NCI-H1105 (cell line): ENCODE measurements at places on chromosomes 7 and 10.

- no peak for DNase-seq
Observed at GRCh38 chr10:130242513-130242912, 106.3 kb downstream of the GLRX3 start.

GRCh38 chr7:99997545-99998137, 17.8 kb upstream of the ZKSCAN1 start:
- no peak for DNase-seq

DNA sequence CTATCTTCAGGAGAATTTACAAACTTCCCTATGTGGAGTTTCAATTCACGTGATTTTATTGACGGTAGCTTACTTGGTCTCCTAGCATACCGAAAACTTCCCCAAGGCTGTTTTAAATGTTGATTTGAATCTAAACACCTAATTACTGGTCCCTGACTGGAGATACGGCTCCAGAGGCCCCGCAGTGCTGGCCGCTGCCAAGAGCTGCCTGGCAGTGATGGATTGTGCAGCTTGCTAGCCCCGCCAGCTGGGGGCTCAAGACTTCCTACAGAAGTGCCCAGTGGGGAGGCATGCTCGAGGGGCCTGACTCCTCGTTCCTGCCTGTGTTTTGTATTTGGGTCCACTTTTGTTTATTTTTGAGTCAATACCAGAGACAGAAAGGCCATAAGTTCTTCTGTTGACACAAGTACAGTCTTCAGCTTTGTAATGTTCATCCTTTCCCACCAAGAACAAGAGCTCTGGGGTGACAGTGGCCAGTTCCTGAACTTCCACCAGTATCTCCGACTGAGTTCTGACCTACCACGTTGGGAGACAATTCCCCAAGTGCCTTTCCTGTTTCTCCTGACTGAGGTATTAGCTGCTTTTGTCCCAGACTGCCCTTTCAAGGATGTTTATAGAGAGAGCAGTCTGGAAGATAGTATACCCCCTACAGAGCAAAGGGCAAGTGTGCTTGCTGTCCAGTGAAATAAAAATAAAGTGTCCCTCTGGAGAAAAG, 80.7 kb upstream of the CXCL12 start:
- DNase-seq = no peak

DNA sequence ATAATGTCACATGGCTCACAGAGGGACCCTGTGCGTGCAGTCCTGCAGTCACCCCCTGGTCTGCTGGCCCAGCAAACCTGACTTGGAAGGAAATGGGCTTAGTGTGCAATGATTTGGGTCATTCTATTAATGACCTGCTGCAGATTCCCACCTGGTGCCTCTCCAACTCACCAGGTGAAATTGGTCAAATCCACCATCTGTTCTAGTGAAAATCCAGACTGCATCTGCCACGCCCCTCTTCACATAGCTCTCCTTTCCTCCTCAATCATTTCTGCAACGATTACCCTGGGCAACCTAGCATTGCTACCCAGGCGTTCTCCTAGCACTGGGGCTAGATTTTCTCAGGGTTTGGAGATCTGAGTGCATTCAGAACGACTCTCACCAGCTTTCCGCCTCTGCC, 29.4 kb downstream of the SRRM3 start:
- DNase-seq = no peak

DNA sequence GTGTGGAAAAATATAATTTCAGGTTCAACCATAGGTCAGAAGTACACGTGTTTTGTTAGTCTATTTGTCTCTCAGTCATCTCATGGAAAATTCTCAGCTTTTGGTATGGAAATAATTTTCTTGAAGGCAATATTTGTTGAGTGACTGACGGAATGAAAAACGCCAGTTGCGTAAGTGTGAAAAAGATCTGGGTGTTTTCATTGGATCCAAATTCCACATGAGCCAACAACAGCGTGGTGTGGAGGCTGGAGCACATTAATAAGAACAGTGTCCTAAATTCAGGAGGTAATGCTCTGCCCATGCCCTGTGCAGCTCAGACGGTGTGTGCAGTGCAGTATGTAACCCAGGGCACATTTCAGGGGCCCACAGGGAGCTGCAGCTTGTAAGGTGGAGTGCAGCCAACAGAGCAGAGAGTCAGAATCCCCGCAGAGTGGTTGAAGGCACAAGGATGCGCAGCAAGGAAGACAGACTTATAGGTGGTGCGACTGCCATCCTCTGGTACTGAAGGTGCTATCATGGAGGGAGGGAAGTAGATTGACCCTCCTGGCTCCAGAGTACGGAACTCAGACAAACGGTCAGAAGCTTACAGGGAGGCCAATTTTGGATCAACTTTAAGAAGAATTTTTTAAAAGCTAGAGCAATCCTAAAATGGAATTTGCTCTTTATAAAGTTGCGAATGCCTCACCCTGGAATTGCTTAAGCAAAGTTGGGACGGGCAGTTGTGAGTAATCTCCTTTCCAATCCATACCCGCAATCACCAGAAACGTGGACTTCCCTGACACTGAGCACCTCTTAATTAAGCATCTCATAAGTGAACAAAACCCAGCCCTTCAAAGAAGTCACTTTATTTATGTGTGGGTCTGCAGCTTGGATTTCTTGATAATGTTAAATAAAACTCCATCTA, 38.0 kb downstream of the EGFR start:
- DNase-seq = no peak

DNA sequence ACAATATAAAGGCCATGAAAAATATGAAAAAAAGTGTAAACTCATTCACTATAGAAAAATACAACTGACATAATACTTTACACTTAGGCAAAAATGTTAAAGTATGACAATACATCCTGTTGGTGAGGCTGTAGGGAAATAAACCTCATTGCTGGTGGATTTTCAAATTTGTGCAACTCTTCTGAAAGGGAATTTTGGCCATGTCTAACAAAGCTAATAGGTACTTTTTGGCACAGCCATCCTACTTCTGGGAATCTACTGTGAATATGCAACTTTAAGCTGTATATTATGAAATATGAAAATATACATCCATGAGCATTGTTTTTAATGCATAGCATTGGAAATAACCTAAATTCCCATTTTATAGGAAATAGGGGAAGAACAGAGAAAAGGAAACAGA, 13.4 kb upstream of the COA1 start:
- no peak for DNase-seq

DNA sequence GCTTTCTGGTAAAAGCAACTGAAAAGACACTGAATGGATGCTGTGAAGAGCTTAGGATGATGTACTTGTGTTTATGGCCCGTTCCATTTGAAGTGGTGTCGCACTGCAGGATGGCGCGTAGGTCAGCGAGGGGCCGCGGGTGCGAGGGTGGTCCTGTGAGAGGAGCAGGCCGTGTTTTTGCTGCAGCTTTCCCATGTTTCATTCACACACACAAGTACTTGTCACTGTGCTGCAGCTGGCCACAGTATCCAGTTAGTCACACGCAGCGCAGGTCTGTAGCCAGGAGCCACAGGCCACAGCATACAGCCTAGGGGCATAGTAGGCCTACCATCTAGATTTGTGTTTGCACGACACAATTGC, 23.2 kb downstream of the WIPI2 start:
- no peak for DNase-seq

DNA sequence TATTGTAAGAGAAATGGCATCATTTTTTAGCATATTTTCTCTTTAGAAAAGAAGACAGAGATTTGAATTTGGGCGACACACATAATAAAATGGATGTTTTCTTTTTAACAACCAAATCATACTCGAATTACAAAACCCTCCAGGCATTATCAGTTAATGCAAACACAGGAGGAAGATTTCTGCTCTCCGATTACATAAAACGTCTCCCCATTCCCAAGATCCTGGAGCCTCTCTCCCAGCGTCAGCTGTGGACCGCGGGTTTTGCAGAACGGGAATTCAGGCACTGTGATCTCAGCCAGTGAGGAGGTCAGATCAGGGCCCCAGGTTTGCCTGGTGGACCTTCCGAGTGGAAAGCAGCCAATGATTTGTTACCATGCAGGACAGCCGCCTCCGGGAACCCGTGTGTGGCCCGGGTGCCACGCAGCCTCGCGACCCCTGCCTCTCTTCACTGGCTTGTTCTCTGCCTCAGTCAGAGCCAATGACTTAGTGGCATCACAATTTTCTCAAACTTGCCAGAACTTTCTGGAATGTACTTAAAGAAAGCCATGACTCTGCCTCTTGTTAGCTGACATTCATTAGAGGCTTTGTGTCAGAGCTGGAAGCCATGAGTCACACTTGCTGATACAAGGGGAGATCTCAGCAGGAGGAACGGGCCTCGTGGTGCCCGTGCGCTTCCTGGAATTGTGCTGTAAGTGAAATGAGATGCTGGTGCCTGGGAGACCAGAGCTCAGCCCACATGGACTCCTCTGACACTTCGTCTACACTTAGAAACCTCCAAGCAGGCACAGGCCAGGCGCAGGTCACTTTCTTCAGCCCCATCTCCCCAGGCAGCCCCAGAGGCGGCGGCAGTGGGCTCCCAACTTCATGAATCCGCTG, 246.1 kb downstream of the KLF6 start:
- no peak for DNase-seq

- DNase-seq = no peak
Observed at GRCh38 chr7:40306596-40306995, 171.8 kb downstream of the SUGCT start.

- no peak for DNase-seq
Observed at GRCh38 chr10:1289591-1289990, 233.4 kb downstream of the WDR37 start.

DNA sequence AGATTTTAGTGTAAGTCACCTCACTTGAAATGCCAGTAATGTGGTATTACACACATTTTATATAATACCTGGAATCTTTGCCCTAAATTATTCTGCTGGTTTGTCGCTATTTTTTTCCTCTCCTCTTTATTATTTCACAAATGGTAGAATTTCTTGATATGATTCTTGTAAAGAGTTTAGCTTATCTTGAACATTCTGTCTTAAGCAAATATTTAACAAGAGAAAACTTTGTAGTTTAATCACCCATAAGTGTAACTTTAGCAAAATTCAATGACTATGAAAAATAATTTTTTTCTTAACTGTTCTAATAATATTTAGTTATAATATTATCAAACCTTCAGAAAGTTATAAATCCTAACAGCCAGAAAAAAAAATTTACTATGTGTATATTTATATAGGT, 56.7 kb downstream of the NHLRC2 start:
- DNase-seq = no peak
